ENCODE measurements at places on chromosomes 3 and 15. TPM values are rescaled to one million over a fixed set of nuclear protein-coding genes. Genes with fewer than 3 reads are reported as not detected.

- DNase-seq = no peak
These were observed 70.1 kb downstream of the CCK start for GRCh38 chr3:42195879-42196330.

- DNase-seq = no peak
These were observed 112.4 kb upstream of the CCDC54 start for GRCh38 chr3:107264888-107265287.

DNA sequence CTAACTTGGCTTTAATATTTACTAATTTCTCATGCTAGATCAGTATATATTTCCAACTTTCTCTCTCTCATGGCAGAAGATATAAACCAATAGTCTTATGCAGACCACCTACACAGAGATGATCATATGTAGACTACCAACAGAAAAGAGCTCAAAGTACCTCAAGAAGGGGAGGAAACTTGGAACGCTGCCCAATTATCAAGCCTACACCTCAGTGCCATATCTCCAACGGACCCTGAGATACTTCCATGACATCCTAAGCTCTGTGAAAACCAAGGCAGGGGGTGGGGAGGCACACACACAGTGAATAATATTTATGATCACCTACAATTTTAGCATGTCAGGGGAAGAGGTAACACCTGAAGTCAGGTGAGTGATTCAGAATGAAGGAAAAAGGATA is 100.6 kb downstream of the STAG1 start:
- no peak for DNase-seq

DNA sequence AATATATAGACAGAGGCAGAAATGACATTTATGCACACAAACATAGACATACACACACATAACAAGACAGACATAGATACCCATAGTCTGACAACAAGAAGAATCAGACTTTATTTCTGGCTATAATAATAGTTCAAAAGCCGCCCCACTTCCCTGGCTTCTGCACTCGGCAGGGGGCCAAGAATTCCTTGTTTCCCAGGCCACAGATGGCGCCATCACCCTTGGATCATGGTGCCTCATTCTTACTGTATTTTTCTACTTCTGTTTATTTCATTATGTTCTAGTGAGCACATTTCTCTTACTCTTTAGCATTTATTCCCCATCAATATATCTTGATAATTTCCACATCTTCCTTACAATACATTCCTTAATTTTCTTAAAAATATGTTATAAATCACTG is 387.5 kb downstream of the NLGN1 start:
- DNase-seq = peak; percentile 6

GRCh38 chr3:183108470-183108869 is 9.2 kb upstream of the MCCC1 start:
- peak; percentile 31 for DNase-seq

NMNAT3 gene
- polyA plus RNA-seq = not detected

DNA sequence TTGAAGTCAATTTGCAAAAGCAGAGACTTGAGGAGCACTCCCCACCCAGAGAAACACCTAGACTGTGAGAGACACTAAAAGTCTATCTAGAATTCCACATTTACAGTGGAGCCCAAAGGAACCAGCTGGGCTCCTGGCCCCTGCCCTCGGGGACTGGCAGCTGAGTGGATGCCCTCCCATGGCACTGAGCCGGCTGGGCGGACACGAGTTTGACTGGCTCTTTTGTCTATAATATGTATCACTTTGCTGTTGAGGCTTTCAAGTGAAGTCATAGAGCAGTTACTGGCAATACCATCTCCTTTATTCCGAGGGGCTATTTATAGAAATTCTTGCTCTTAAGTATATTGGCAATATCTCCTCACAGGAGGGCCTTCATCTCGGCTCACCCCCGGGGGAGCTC is 65.8 kb upstream of the TNFAIP8L3 start:
- no peak for DNase-seq

DNA sequence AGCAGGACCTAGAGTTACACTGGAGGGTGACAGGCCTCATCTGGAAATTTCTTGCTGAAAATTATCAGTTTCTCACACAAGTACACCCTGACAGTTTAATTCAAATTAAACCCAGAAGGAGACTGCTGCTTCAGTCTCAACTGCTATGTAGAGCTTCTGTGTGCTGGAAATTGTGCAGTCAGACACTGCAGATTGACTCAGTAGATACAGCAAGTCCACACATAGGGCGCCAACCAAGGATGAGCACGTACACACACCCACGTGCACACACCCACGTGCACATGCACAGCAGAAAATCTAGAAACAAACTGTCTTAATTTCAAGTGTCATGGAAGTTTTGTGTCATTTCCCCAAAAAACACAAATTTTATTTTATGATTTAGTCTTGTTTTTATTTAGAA is 192.9 kb downstream of the PDE8A start:
- DNase-seq = no peak

- no peak for DNase-seq
These were observed 18.9 kb upstream of the ST3GAL6 start for GRCh38 chr3:98744283-98744682.
